CD4-positive, alpha-beta T cell treated with Interleukin-15 for 4 hours (primary cell): ENCODE measurements at places on chromosomes 7 and 10.

DNA sequence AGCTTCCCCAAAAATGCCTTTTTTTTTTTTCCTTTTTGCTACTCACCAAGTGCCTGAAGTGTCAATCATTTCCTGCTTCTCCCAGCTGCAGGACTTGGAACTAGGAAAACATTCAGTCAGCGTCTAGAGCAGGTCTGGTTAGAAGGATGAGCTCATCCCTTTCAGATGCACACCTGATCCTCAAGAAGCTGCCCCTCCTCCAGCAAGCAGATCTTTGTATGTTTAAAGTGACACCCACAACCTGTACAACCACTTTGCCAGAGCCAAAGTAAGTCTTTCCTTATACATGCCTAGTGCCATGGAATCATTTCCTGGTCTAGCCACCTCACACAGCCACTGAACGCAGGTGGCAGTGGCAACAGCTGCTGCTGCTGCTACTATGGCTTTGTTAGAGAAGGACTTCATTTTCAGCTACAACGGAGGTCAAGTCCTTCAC lies 10.4 kb upstream of the USP54 start:
- no peak for DNase-seq

DNA sequence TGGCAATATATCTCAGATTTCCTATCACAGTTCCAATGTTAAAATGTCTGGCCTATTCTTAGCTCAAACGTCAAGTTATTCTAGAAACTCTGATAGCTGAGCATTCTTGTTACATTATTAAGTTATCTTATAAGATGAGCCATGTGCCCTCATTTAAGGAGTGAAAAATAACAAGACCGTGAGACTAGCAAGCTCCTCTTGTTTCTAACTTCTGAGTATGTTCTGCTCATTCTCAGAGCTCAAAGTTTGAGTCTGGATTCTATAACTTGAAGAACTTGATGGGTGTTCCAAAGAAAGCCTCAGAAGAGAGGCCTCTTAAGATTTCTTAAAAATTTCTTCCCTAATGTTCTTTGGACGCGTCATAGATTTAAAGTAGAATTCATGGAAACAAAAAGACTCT lies 215.2 kb downstream of the HTR7 start:
- no peak for DNase-seq

- no peak for DNase-seq
These were observed 8.0 kb downstream of the VSIR start for GRCh38 chr10:71765176-71765904.

DNA sequence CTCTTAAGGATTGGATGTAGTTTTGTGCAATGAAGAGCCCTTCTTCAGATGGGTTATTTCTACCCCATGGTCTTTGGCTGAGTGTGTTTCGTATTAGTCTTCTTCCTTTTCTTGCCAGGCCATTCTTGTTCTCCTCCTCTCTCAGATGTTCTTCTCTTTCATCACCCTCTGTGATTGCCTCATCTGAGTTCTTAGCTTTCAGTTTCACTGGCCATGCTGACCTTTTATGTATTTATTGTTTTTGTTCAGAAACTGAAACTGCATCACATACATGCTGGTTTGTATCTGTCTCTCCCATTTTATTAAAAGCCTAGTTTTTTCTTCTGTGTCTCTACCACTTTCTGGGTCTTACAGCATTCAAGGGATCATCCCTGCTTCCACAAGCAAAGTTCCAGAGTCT lies 21.7 kb upstream of the PCGF5 start:
- peak; percentile 41 for DNase-seq

- DNase-seq: no peak
These were observed 50.0 kb downstream of the DLD start for GRCh38 chr7:107940951-107941350.

DNA sequence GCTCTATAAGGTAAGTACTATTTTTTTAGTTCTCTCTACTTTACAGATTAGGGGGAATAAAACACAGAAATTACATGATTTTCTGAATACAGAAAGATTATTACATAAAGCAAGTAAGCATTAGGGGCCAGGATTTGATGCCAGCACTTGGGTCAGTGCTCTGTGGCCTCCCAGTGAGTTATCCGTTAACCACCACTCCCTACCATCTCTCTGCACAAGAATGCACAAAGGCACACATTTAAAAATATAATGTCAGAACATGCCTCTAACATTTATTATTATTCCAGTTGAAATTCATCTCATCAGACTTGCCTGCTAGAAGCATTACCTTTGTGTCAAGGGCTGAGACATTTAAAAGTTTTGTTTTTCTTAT lies 59.0 kb downstream of the MET start:
- no peak for DNase-seq

- DNase-seq: peak; percentile 49
These were observed 39.2 kb downstream of the AIFM2 start for GRCh38 chr10:70093335-70093944.

DNA sequence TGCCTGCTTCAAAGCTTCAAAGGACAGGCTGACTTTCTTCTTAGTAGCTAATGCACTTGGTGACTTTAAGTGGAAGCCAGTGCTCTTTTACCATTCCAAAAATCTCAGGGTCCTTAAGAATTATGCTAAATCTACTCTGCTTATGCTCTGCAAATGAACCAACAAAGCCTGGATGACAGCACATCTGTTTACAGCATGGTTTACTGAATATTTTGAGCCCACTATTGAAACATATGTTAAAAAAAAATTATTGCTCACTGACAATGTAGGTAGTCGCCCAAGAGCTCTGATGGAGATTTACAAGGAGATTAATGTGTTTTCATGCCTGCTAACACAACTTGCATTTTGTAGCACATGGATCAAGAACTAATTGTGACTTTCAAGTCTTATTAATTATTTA lies 258.2 kb upstream of the HGF start:
- DNase-seq: no peak

DNA sequence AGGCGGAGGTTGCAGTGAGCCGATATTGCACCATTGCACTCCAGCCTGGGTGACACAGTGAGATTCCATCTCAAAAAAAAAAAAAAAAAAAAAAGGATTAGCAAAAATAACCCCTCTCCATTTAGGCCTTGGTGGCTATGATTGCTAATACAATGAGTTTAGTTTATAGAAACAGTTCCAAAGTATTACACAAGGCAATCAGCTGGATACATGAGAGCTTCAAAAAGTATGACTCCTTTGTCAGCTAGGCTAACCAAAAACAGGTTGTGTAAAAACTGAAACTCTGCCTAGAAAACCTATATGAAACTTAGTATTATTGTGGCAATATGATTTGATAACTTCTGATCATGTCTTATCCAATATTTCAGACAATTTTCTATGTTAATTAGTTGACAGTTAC lies 57.2 kb downstream of the SUGCT start:
- DNase-seq: no peak

GRCh38 chr10:72784551-72785351 lies 92.8 kb downstream of the MCU start:
- DNase-seq: no peak

DNA sequence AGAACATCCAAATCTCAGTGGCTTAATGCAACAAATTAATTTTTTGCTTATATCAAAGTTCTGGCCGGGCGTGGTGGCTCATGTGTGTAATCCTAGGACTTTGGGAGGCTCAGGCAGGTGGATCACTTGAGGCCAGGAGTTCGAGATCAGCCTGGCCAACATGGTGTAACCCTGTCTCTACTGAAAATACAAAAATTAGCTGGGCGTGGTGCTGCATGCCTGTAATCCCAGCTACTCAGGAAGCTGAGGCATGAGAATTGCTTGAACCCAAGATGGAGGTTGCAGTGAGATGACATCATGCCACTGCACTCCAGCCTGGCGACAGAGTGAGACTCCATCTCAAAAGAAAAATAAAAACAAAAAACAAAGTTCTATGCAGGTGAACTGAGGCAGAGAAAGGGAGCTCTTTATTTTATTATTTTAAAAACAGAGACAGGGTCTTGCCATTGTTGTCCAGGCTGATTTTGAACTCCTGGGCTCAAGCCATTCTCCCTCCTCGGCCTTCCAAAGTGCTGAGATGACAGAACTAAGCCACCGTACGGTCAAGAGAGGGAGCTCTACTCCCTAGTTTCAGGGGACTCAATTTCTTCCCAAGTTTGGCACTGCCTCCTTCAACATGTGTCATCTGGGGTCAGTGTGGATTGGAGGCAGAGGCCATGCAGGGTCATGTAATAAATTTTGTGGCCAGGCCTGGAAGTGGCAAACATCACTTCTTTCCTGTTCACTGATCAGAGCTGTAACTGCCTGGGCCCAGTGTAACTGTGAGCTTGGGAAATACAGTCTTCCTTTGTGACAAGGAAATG lies 2.4 kb downstream of the ADCK2 start:
- DNase-seq: no peak

- no peak for DNase-seq
These were observed 270.5 kb downstream of the BICC1 start for GRCh38 chr10:58782876-58783851.

GRCh38 chr7:121138262-121138933 lies 149.9 kb downstream of the CPED1 start:
- no peak for DNase-seq

DNA sequence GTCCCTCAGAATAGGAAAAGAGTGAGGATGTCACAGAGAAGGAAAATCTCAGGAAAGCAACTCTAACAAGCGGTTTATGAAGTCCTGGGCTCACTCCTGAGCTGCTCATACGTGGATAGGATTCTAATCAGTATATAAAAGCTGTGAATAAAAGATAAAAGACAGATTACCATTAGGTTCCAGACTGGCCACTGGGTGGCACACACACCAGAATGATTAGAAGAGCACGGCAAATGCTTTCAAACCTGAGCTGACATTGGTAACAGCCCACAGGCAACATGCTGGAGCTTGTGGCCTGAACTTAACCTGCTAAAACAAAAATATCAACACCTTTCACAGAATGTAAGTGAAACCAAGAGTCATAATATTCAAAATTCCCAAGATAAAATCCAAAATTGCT lies 370.8 kb downstream of the GRID1 start:
- peak; percentile 4 for DNase-seq

DNA sequence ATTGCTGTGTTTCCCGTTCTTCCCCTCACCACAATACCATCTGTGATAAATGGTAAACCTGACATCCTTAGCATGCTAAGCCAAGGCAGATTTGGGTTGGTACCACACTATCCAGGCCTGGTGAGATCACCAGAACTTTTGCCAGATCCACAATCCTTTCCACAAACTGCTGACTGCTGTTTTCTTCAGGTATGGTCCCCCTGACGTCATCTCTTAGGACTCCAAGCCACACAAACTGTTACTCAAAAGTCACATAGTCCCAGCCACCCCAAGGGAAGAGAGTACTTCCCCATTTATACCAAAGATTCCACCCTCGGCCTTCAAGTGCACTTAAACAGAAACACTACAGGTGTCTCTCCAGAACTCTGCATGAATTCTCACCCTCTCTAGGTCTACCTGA lies 34.8 kb downstream of the SLC25A13 start:
- no peak for DNase-seq

GRCh38 chr10:75450644-75451640 lies 19.5 kb downstream of the LRMDA start:
- DNase-seq: no peak

DNA sequence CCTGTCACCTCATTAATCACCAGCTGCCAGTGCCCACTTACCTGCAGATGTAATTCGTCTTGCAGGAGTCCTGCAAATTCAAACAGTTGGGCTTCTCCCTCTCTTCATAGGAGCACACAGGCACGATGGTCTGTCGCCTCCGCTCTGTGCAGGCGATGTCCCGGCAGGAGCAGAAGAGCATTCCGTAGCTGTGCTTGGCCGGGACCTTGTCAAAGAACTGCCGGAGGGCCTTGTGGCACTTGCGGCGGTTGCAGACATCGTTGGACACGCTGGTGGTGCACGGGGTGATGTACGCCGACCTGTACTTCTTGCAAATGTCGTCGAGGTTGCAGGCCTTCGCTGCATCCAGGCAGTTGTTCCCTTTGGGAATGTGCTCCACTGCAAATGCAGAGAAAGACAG lies 147.8 kb downstream of the GFRA1 start:
- DNase-seq: no peak

- no peak for DNase-seq
These were observed 342.2 kb upstream of the MEOX2 start for GRCh38 chr7:16028636-16029035.

DNA sequence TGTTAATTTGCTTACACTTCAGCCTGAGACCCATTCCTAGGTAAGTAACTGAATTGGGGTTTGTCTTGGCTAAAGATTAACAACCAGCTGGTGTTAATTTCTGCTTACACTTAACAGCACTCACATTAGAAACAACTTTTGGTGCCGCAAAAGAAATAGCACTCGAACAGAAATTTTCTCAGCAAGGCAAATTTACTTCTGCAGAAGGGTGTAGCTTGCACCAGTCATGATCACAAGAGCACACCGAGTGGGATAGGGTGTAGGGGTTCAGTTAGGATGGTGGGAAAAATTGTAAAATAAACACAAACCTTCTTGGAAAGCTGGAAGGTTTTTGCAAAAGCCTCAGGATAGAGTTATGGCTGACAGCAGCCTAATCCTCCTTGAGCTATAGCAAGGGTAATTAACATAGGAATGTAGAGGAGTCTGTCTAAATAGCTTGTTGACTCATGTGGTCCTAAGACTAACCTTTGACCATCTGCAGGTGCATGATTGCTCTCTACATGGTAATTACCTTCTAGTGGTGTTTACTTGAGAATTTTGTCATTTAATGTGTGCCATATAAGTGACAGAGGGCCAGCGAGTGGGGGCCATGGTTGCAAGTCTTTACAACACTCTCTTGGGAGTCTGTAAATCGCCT lies 67.8 kb upstream of the CDK13 start:
- DNase-seq: no peak

DNA sequence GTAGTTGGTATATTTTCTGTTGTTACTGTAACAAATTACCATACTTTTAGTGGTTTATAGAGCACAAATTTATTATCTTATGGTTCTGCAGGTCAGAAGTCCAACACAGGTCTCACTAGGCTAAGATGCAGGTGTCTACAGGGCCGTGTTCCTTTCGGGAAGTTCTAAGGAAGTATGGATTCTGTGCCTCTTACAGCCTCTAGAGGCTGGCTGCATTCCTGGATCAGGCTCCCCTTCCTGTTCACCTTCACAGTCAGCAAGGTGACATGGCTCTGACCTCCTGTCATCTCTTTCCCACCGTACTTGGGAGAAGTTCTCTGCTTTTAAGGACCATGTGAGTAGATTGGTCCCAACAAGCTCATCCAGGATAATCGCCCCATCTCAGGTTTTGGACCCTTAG lies 37.3 kb downstream of the BMPR1A start:
- no peak for DNase-seq

DNA sequence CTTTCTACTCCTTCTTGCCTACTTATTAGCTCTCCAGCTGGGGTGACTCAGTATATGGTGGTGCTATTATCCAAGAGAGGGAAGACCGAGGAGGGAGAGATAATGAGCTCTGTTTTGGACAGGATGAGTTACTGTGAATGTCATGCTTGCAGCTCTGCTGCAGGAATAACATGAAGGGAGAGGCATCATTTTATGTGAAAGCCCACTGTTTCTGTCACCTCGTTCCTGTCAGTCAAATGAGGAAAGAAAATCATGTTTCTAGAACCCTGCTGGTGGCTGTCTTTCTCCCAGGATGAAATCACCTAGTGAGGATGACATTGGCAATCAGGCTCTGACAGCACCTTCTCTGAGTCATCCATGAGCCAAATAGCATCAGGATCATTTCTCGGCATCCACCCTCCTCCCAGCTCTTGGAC lies 1291.6 kb upstream of the AUTS2 start:
- DNase-seq: no peak

- peak; percentile 9 for DNase-seq
These were observed 207.9 kb upstream of the MYO3A start for GRCh38 chr10:25725917-25726716.

- DNase-seq: no peak
These were observed 102.2 kb downstream of the NT5C2 start for GRCh38 chr10:103090911-103091310.

GRCh38 chr7:21154614-21155013 lies 273.3 kb upstream of the SP4 start:
- DNase-seq: no peak

GRCh38 chr7:101953248-101953819 lies 135.9 kb downstream of the CUX1 start:
- no peak for DNase-seq

- no peak for DNase-seq
These were observed 7.9 kb upstream of the UPF2 start for GRCh38 chr10:12050528-12050927.
